Stomach (tissue), 19 donors: ENCODE measurements at places on chromosomes 13 and 19.
A peak's percentile ranks its signal among the peaks of the same experiment; 100 is the strongest.

- H3K36me3 ChIP-seq: no peaks in the 10 kb centered on the region
- H3K27me3 ChIP-seq: peaks cover 4% of the 10 kb centered on the region
- no peak for DNase-seq
- H3K4me1 ChIP-seq: no peaks in the 10 kb centered on the region
- H3K4me3 ChIP-seq: no peak overlapping the region
Measured at GRCh38 chr19:28136796-28137195, 1076.2 kb downstream of the UQCRFS1 start.

- H3K4me3 ChIP-seq: no peak overlapping the region
- H3K27ac ChIP-seq: no peak overlapping the region
- H3K27me3 ChIP-seq: no peaks in the 10 kb centered on the region
- H3K36me3 ChIP-seq: no peaks in the 10 kb centered on the region
- no peaks in the 10 kb centered on the region for H3K4me1 ChIP-seq
Measured at GRCh38 chr19:30781047-30781446, 408.9 kb downstream of the ZNF536 start.

DNA sequence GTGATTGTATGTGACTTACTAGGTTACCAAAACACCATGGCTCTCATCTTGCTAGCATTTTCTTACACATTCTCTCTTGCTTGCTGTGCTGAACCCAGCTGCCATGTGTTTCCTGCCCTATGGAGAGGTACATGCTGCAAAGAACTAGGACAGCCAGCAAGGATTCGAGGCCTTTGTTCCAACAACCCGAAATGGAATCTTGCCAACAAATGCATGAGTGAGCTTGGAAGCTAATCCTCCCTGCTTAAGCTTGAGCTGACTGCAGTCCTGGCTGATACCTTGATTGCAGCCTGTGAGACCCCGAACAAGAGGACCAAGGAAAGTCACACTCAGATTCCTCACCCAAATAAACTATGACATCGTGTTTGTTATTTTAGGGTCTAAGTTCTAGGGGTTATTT lies 651.2 kb downstream of the SLITRK6 start:
- H3K27ac ChIP-seq: no peak overlapping the region
- H3K36me3 ChIP-seq: no peaks in the 10 kb centered on the region

DNA sequence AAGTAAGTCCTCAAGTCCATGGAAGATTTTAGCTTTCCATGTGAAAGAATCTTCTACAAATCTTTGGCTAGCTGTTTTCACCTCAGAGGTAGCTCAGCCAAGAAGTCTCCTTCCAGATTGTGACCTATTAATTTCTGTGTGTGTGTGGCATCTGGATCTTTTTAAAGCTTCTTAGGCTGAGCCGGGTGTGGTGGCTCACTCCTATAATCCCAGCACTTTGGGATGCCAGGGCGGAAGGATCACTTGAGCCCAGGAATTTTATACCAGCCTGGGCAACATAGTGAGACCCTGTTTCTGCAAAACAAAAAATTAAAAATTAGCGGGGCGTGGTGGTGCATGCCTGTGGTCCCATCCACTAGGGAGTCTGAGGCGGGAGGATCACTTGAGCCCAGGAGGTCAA lies 13.4 kb upstream of the SLC44A2 start:
- no peaks in the 10 kb centered on the region for H3K27me3 ChIP-seq
- no peak overlapping the region for H3K4me3 ChIP-seq
- H3K4me1 ChIP-seq: peaks cover 60% of the 10 kb centered on the region
- H3K27ac ChIP-seq: peak overlapping the region; percentile 81
- no peaks in the 10 kb centered on the region for H3K36me3 ChIP-seq
- DNase-seq: no peak

DNA sequence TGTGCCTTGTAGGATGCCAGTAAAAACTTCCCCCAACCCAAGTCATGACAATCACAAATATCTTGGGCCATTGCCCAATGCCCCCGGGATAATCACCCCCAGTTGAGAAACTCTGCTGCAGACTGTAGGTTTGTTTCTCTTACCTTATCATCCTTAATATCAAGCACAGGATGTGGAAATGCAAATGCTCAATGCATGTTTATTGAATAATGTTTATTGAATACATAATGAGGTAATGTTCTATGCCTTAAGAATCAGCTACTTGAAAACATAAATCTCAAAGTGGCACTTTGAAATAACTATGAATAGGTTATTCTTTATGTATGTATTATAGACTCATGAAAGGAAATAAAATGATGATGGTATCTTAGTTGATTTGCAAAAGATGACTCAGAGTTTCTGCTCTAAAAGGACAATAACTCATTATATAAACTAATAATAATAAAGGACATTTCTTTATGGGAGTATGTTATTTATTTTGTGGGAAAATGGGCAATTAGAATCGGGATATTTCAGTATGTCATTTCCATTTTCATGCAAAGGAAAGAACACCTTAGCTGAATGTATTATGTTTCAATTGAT lies 414.2 kb downstream of the EFNB2 start:
- no peaks in the 10 kb centered on the region for H3K4me1 ChIP-seq
- H3K27me3 ChIP-seq: no peaks in the 10 kb centered on the region
- no peak overlapping the region for H3K4me3 ChIP-seq
- H3K36me3 ChIP-seq: no peaks in the 10 kb centered on the region

GRCh38 chr13:52051400-52051799 lies 26.9 kb downstream of the UTP14C start:
- H3K27ac ChIP-seq: no peak overlapping the region
- no peaks in the 10 kb centered on the region for H3K4me1 ChIP-seq
- no peaks in the 10 kb centered on the region for H3K27me3 ChIP-seq
- H3K4me3 ChIP-seq: no peak overlapping the region
- no peaks in the 10 kb centered on the region for H3K36me3 ChIP-seq

- H3K4me1 ChIP-seq: peaks cover 7% of the 10 kb centered on the region
- H3K4me3 ChIP-seq: no peak overlapping the region
- no peak overlapping the region for H3K27ac ChIP-seq
- no peaks in the 10 kb centered on the region for H3K27me3 ChIP-seq
- H3K36me3 ChIP-seq: no peaks in the 10 kb centered on the region
- no peak for DNase-seq
Measured at GRCh38 chr13:31982124-31982523, 49.5 kb upstream of the FRY start.

- no peaks in the 10 kb centered on the region for H3K4me1 ChIP-seq
- no peak overlapping the region for H3K4me3 ChIP-seq
- H3K27ac ChIP-seq: no peak overlapping the region
- no peak for DNase-seq
- H3K27me3 ChIP-seq: no peaks in the 10 kb centered on the region
- H3K36me3 ChIP-seq: peaks cover 99% of the 10 kb centered on the region
Measured at GRCh38 chr19:885536-886224, 7.3 kb downstream of the MED16 start.

- no peak overlapping the region for H3K27ac ChIP-seq
- H3K36me3 ChIP-seq: no peaks in the 10 kb centered on the region
- H3K4me3 ChIP-seq: no peak overlapping the region
- no peaks in the 10 kb centered on the region for H3K27me3 ChIP-seq
- DNase-seq: no peak
Measured at GRCh38 chr13:35769812-35770211, 293.3 kb upstream of the MAB21L1 start.

- H3K4me3 ChIP-seq: no peak overlapping the region
- no peaks in the 10 kb centered on the region for H3K36me3 ChIP-seq
- no peak overlapping the region for H3K27ac ChIP-seq
Measured at GRCh38 chr13:69496981-69497380, 610.6 kb upstream of the ATXN8OS start.

DNA sequence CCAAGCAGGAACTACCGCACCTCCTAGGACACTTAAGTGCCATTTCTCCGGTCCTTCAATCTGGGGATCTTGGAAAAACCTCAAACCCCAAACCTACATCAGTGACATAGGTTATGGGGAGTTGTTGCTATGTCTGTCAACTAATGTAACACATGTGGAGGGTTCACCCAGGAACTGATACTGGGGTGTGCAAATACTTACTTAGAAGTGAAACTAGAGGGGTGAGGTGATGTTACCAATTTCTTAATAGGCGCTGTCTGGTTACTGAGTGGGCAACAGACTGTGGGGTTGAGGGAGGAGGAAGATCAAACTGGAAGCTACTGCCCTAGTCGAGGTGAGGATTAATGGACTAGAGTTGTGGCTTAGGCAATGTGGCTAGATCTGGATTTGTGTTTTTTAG lies 1.9 kb downstream of the ZNF586 start:
- H3K27ac ChIP-seq: no peak overlapping the region
- no peaks in the 10 kb centered on the region for H3K27me3 ChIP-seq
- H3K4me3 ChIP-seq: no peak overlapping the region
- DNase-seq: no peak

DNA sequence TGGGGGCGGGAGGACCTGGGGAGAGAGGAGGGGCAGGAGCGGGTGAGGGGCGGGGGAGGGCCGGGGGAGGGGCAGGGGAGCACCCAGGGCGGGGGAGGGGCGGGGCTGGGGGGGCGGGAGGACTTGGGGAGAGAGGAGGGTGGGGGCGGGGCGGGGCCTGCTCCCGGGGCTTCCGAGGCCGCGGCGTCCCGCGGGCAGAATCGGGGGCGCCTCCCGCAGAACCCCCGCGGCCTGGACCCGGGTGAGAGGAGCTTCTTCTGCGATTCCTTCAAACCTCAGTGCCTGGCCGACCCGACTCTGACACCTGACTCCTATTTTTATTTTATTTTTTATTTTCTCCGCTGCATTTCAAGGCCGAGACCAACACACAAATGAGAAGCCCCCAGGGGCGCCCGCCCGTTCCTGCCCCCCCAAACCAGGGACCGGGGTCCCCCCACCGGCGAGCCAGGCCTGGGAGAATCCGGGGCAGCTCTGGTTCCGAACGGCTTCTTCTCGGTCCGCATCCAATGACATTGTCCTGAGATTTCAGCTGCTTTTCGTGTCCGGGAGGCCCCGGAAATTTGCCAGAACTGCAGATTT lies 470 bp upstream of the GRTP1 start:
- peaks cover 29% of the 10 kb centered on the region for H3K27me3 ChIP-seq
- peak overlapping the region; percentile 52 for H3K4me3 ChIP-seq
- peak overlapping the region; percentile 69 for H3K27ac ChIP-seq

DNA sequence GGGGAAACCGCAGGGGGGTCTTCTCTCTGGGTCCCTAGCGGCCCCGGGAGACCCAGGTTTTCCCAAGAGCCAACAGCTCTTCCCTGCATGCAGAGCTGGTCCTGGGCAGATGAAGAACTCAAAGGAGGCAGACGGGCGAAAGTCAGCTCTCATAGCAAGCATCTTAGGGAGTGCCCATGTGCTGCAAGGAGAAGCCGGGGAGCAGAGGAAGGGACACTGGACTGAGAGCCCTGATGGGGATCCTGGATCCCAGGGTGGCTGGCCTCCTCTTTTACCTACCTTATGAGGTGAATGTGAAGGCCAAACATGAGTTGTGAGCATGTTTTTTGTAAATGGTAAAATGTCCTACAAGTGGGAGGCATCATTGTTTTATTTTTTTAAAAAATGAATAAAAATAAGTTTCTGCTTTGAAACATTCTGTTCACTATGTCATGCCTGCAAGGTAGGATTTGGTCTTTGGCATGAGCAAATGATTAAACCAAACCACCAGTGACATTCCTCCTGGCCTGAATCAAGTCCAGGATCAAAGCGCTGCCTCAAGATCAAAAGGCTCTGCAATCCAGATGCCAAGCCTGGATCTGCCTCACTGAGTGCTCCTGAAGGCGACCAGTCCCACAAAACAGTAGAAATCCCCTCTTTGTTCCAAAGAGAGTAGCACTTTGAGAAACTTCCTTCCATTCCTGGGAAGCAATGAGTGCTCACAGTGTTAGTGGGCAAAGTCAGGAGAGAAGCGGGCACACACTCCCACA lies 92.2 kb upstream of the SERP2 start:
- no peak overlapping the region for H3K4me3 ChIP-seq
- DNase-seq: peak; percentile 47
- H3K27ac ChIP-seq: peak overlapping the region; percentile 21

GRCh38 chr19:18710186-18710585 lies 26.7 kb downstream of the CRTC1 start:
- no peak overlapping the region for H3K4me3 ChIP-seq
- no peak overlapping the region for H3K27ac ChIP-seq
- no peak for DNase-seq
- H3K4me1 ChIP-seq: peaks cover 14% of the 10 kb centered on the region

DNA sequence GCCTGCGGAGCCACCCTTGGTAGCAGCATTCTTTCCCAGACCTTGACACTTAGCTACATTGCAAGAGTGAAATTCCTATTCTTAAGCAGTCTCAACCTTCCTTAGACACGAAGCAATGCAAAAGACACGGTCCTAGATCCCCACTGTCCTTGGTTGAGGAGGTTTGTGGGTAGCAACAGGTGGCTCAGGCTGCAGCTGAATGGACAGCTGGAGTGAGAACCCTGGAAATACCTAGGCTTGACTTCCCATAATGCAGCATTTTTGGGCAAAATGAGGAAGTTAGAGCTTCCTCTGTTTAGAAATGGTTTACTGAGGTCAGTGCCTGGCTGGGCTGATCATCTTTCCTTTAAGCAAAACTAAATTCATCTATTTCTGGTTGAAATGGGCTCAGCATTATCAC lies 296.6 kb downstream of the RFC3 start:
- no peak for DNase-seq
- H3K27me3 ChIP-seq: no peaks in the 10 kb centered on the region
- no peaks in the 10 kb centered on the region for H3K36me3 ChIP-seq
- no peak overlapping the region for H3K27ac ChIP-seq
- no peak overlapping the region for H3K4me3 ChIP-seq

DNA sequence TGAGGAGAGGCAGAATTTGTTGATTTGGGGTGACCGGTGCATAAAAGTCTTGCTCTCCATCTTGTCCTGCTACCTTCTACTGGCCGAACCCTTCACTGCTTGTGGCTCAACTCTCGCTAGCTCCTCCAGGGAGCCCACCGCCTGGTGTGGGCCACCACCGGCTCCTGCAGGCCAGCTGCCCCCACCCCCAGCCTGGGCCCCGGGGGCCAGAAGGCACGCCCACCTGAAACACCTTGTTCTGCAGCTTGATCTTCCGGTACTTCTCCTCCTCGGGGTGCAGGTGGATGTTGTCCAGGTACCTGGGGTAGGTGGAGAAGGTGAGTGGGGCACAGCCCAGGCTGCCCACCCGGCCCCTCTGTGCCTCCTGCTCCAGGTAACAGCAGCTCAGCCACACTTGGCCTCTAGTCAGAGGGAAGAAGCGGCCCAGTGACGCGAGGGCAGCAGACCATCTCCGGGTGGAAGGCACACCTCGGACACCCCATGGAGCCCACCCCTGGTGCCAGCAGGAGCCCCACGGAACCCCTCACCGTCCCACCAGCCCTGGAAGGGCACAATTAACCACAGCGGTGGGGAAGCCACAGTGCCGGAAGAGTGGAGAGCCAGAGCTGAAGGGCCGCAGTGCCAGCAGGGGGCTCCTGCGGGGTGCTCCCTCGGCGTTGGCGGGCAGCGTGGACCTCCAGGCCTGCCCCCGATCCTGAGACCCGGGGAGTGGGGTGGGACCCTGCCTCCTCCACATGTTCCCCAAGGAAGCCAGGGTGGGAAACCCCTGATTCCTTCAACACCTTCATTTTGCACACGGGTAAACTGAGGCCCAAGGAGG lies 10.1 kb downstream of the UBXN6 start:
- no peak overlapping the region for H3K27ac ChIP-seq
- H3K4me1 ChIP-seq: peaks cover 21% of the 10 kb centered on the region
- DNase-seq: no peak
- H3K27me3 ChIP-seq: no peaks in the 10 kb centered on the region
- H3K36me3 ChIP-seq: peaks cover 88% of the 10 kb centered on the region
- H3K4me3 ChIP-seq: no peak overlapping the region

GRCh38 chr13:81388400-81388799 lies 1047.5 kb upstream of the SPRY2 start:
- no peak overlapping the region for H3K4me3 ChIP-seq
- H3K4me1 ChIP-seq: no peaks in the 10 kb centered on the region
- no peak overlapping the region for H3K27ac ChIP-seq
- H3K27me3 ChIP-seq: no peaks in the 10 kb centered on the region

GRCh38 chr13:113561417-113562084 lies 23.0 kb upstream of the TFDP1 start:
- H3K4me1 ChIP-seq: peaks cover 7% of the 10 kb centered on the region
- H3K4me3 ChIP-seq: no peak overlapping the region
- no peak overlapping the region for H3K27ac ChIP-seq
